ENCODE measurements at places on chromosomes 13 and 19.

DNA sequence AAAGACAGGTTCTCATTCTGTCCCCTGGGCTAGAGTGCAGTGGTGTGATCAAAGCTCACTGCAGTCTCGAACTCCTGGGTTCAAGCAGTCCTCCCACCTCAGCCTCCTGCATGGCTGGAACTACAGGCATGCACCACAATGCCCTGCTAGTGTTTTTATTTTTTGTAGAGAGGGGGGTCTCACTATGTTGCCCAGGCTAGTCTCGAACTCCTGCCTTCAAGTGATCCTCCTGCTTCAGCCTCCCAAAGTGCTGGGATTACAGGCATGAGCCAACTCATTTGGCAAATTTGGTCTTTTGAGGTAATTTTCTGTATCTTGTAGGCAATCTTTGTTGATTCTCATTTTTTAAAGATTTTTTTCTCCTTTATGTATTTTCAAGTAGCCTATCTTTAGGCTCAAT lies 205.7 kb downstream of the ZIC5 start:
- DNase-seq = no peak

GRCh38 chr19:639253-640160 lies at the start of gene FGF22:
Gene FGF22 (plus strand): TSS chr19:639879. CDS start chr19:639926, 47 bp downstream.
- DNase-seq = peak; percentile 88

- no peak for DNase-seq
These were observed 10.0 kb downstream of the NKPD1 start for GRCh38 chr19:45150751-45151281.

DNA sequence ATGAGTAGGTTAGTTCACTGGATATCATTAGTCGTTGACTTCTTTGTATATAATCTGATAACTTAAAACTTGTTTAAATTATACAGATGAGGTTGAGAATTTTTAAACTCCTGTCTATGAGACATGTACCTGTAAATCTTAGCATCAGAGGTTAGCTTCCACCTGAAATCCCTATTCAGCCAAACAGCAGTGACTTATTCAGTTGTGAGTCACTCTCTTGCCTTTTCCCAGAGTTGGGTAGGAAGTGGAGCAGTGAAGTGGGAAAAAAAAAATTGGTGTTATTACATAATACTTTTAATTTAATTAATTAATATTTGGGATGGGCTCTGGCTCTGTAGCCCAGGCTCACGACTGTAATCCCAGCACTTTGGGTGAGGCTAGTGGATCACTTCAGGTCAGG lies 32.9 kb downstream of the ZNF701 start:
- no peak for DNase-seq

- peak; percentile 71 for DNase-seq
These were observed 617 bp upstream of the IQCN start for GRCh38 chr19:18274781-18275356.

- DNase-seq = no peak
These were observed 21.0 kb downstream of the UBAC2 start for GRCh38 chr13:99221567-99222239.

DNA sequence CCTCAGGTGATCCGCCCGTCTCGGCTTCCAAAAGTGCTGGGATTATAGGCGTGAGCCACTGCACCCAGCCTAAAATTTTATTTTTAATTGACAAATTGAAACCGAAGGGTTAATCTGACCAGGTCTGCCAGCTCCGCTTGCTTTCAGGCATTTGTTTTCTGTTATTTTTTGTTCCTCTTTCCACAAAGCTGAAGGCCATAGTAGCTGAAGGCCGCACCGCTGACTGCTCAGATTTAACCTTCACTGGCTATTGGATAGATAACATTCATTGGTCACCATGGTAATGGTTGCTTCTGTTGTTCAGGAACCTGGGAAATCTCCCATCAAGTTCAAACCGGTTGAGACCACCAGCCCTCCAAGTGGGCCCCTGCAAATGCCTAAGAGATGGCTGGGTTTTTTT lies 124.5 kb upstream of the USP29 start:
- DNase-seq = no peak

- DNase-seq = no peak
These were observed 2638.2 kb downstream of the PCDH9 start for GRCh38 chr13:64591971-64592370.

DNA sequence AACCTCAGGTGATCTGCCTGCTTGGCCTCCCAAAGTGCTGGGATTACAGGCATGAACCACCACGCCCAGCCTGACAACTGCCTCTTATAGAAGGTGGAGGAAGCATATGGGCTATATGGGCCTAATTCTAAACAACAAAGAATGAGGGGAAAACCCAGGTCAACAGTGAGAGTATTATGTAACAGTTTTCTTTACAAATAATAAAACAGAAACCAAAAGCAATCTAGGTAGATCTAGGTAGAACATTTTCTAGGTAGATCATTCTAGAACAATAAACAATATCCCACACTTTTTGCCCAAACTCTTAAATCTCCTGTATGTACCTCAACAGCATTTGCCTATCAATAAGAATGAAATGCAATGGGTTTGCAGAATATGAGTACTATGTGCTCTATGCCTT lies 267.4 kb downstream of the ABCC4 start:
- no peak for DNase-seq

DNA sequence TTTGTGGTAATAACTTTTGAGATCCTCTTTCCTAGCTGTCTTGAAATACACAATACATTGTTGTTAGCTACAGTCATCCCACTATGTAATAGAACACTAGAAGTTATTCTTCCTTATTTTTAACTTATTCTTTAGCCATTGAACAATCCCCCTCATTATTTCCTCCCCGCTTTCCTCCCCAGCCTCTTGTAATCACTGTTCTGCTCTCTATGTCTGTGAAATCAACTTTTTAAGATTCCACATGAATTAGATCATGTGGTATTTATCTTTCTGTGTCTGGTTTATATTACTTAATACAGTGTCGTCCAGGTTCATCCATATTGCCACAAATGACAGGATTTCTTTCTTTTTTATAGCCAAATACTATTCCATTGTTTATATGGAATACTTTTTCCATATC lies 72.9 kb downstream of the SLC10A2 start:
- DNase-seq = no peak

GRCh38 chr19:18017275-18018083 lies 9.5 kb downstream of the ARRDC2 start:
- DNase-seq = no peak

DNA sequence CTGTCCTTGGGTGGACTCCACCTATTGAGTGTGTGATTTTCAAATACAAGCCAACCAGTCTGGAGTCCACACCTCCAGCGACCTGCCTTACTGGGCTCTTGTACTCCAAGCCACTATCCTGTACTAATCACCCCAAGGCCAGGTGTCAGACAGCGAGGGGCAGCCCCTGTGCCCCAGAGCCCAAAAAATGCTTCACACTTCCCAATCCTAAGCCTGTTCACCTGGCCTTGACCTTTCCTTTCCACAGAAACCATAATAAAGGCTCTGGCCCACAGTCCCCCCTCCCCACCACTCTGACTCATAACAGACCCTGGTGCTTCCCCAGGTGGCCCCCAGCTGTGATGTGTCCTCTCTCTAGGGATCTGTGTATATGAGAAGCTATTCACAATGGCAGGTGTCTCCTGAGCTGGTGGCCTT lies 3.9 kb downstream of the CD209 start:
- no peak for DNase-seq

GRCh38 chr13:78305171-78305570 lies 298.2 kb downstream of the POU4F1 start:
- DNase-seq = no peak

DNA sequence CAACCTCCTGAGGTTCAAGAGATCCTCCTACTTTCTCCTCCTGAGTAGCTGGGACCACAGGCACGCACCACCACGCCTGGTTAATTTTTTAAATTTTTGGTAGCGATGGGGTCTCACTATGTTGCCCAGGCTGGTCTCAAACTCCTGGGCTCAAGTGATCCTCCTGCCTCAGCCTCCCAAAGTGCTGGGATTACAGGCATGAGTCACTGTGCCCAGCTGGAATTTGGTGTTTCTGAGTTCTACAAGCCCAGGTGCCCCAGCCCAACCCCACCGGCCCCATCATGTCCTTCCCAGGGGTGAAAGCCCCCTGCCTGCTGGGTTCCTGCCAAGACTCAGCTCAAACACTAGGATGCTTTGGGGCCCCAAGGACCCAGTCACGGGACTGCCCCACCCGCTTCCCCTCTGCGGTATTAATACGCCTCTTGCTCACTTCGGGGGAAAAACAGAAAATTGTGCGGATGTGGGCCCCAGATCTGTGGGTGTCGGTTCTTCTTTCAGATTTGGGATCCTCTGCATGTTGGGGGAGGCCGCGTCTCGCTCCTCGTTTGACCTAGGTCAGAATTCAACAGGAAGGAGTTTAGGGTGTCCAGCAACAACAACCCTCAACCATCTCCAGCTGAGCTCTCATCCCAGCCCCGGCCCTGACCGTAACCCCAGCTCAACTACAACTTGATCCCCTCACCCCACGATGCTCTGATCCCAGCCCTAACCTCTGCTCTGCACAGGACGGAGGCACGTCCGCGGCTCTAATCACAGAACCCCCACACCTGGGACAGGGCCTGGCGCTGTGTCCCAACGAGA lies 3.7 kb upstream of the FCER2 start:
- peak; percentile 46 for DNase-seq

DNA sequence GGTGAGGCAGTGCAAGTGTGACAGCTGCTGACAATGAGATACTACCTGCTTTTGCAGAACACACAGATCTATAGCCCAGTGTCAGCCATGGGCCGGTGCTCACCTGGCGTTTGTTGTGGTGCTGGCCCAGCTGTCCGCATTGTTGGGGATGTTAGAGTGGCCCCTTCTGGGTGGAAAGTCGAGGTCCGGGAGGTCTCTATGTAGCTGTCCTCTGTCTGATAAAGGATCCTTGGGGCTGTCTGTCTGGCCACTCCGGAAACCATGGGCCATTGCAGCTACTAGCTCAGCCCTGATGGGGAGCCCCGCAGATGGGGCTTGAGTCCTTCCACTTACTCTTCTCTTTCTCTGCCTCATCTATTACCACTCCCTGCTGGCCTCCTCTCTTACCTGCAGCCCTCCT lies 181.5 kb upstream of the TSHZ3 start:
- DNase-seq = no peak

All from CD8-positive, alpha-beta memory T cell (primary cell).